ENCODE measurements at places on chromosomes 1 and 21.

- DNase-seq, result peak; percentile 39
These were observed 632 bp downstream of the PEX19 start for GRCh38 chr1:160284220-160284781.

DNA sequence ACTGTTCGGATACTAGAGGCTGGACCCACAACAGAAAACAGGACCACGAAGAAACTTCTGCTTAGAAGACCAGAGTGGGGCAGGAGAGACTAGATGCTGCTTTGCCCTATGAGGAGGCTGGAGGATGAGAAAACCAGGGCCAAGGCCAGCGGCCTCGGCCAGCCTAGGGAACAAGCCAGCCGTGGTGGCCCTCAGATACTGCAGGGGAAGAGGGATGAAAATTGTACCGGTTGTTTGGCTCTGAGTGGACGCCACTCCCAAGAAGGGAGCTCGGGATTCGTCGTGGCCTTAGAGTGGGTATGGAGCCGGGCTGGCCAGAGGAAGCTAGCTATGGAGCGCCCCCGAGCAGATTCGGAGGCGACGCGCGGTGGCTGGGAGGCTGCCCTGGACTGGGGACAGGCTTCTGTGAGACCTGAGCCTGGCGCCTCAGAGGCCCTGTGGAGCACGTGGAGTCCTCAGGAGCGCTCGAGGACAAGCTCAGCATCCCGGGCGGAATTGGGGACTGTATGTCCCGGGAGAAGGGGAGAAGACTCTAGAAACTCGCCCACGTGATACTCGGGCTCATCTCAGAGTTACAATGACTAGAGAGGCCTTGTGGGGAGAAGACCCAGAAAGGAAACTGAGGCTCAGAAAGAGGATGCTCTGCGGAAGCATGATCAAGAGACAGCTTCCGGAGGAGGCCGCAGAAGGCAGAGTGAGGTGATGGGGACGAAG lies 2.8 kb downstream of the PRRX1 start:
- DNase-seq, result no peak

DNA sequence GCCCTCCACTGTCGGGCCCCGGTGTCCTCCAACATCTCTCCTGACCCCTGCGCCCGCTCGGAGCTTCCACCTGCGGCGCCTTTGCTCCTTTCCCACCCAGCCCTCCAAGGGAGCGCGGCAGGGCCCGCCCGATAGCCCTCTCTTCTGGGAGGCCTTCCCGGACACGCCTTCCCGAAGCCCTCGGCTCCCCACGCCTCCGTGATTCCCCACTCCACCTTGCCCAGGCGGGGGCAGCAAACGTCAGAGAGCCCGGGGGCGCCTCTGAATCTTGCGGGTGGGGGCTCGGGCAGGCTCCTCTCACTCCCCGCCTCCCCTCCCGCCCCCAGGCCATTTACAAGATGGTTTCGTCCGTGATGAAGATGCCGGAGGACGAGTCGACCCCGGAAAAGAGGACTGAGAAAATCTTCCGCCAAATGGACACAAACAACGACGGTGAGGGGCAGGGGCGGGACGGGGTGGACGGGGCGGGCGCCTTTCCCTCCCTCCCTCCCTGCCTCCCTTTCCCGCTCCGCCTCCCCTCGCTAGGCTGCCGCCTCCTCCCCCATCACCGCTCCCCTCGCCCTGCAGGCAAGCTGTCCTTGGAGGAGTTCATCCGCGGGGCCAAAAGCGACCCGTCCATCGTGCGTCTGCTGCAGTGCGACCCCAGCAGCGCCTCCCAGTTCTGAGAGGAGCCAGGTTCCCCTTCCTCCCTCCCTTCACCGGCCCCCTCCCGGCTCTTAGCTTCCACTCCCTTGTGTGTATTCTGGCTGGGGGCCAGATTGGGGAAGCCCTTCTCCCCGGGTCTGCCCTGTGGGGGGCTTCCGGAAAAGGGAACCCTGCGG lies 7.1 kb downstream of the HPCA start:
- DNase-seq, result peak; percentile 90

GRCh38 chr1:82861749-82862148 lies 1061.0 kb downstream of the ADGRL2 start:
- no peak for DNase-seq

All from NCI-H82 (cell line).